Naive thymus-derived CD4-positive, alpha-beta T cell (primary cell): ENCODE measurements at places on chromosomes 6 and 20. TPM values are rescaled to one million over a fixed set of nuclear protein-coding genes. Genes with fewer than 3 reads are reported as not detected.

GRCh38 chr6:160959726-160960435 is 31.7 kb upstream of the MAP3K4 start:
- DNase-seq: no peak

- no peak for DNase-seq
These were observed 280.9 kb downstream of the ZFAND3 start for GRCh38 chr6:38100380-38100779.

DNA sequence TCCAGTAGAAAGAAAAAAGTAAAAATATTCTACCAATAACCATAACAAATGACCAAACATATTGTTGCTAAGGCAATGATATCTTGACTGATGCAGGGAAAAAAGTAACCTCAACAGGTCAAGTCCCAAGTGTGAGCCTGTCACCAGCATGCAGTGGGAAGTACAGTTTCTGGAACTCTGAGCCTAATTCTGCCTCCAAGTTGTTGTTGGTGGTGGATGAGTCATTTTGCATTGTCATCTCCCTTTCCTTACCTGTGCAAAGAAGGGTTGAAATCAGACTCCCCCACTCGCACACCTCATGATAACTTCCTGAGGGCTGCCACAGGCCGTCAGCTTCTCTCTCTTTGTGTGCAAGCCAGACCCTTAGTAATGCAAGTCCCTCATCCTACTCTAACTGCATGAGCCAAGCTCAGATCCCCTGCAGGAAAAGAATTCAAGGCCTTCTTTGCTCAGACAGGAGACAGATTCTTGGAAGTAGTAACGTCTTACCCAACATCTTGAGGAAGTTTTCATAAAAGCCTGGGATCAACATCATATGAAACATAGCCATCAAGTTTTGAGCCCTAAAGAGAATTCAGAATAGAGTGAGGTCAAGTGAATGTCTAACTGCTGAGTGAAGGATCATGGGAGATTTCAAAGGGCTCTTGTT is 207.6 kb upstream of the FOXA2 start:
- no peak for DNase-seq

- no peak for DNase-seq
These were observed 25.3 kb downstream of the MDFI start for GRCh38 chr6:41663568-41663967.

- no peak for DNase-seq
These were observed 26.5 kb upstream of the PPP1R14C start for GRCh38 chr6:150116200-150116800.

- DNase-seq: no peak
These were observed 17.1 kb upstream of the TINAG start for GRCh38 chr6:54291146-54291545.

DNA sequence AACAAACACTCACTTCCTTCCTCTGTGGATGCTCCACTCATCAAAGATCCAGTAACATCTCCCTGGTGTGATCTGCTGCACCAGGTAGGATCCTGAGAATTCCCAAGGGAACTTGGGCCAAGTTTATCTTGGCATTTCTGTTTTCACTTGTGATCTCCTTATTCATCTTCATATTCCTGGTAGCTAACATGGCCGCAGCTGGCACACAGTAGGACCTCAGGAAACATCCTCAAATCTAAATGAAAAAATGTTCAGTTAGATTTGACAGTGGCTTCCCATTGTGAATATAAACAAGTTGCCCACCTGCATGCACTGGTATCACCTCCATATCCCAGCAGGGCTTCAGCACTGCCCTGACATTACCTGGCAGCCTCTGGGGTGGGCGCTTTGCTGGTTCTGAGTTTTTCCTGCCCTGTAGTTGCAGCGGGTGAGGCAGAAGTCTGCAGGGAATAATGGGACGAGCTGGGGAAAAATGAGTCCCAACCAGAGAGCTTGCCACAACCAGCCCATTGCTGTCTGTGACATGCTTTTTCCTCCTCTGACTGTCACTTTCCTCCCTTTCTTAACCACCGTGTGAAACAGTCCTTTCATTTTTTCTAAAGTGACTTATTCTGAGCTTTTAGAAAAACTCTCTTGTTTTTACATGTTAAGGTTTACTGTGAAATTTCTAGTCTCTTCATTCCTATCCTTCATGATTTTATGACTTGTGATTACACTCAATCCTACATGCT is 9.4 kb upstream of the DSTN start:
- DNase-seq: no peak

DNA sequence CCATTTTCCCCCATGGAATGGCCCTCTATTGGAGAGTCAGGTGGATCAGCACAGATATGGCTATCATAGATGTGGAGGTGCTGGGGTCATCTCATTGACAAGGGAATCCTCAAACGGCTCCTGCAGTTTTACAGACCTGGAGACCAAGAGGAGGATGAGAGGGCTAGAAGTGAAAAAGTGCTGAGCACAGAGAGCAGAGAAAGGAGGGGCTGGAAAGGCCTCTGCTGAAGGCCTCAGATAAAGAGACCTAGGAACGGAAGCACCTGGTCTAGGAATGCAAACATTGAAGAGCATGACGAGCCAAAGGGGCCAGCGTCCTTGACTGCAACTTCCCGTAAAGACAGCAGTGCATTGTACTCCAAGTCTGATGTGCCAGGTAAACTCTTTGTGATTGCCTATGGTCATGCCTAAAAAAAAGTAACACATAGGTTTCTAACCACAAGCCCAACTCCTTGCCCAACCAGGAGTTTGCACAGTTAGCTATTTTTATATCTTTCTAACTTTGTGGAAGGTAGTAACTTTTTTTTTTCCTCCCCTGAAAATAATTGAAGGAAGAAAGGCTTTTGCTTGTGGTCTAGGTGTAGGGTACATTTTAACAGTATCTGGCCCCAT is 15.2 kb downstream of the RSPH4A start:
- DNase-seq: no peak

- DNase-seq: no peak
These were observed 32.5 kb upstream of the ADIG start for GRCh38 chr20:38548356-38549083.

- DNase-seq: no peak
These were observed 67.2 kb downstream of the UTRN start for GRCh38 chr6:144352331-144352730.

DNA sequence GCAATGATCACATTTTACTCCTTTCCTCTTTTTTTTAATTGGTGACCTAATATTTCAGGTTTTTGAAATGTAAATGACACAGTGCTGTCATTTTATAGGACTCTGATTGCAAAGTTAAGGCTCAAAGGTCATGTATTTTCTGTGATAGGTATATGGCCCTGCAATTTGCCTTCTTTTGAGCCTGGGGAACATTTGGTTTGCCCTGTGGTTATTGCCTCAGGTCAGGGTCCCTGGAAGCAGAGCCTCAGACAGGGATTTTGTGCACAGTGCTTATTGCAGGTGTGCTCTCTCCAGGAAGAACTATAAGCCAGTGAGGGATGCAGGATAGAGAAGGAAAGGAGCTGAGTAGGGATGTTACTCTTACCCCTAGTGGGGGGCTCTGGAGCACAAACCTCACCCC is 229.3 kb upstream of the ECI2 start:
- no peak for DNase-seq

- no peak for DNase-seq
These were observed 104.4 kb downstream of the MRPL14 start for GRCh38 chr6:44022671-44023352.

- DNase-seq: no peak
These were observed 16.3 kb upstream of the UTRN start for GRCh38 chr6:144268794-144269349.

DNA sequence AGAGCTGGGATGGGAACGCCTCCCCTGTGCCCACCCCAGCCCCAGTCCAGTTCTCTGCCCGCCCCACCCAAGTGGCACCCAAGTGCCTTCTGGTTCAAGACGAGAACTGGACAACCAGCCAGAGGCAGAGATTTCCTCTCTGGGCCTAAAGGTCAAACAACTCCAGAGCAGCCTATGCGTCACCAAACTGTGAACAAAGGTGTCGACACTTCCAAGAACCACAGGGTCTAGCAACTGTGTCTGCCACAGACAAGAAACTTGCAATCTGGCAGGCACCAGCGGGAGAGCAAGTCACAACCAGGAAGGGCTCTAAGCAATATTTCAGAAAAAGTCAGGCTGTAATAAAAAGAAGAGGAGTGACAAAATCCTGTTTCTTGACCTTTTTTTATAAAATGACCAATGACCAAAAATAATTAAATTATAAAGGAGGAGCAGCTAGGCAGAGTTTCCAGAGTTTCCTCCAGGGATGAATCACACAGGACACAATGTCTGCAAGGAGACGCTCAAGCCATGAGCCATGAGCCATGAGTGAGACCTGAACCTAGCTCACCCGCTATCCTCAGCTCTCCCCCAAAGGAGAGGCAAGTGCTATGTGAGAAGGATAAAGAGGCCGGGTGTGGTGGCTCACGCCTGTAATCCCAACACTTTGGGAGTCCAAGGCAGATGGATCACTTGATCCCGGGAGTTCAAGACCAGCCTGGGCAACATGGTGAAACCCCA is 11.1 kb downstream of the EDEM2 start:
- DNase-seq: no peak

DNA sequence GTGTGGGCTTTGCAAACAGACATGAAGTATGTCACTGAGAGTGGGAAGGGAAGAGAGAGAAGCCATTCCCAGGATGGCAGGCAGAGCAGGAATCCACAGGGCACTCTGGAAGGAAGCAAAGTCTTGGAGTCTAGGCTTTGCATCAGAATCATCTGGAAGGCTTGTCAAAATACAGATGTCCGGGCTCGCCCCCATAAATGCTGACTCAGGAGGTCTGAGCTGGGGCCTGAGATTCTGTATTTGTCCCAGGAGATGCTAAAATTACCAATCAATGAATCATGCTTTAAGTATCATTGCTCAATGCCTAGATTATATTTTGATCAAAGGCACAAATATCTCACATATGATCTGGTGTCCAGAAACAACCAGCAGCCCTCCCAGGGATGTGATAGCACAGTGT is 46.3 kb upstream of the PTPRT start:
- no peak for DNase-seq

DNA sequence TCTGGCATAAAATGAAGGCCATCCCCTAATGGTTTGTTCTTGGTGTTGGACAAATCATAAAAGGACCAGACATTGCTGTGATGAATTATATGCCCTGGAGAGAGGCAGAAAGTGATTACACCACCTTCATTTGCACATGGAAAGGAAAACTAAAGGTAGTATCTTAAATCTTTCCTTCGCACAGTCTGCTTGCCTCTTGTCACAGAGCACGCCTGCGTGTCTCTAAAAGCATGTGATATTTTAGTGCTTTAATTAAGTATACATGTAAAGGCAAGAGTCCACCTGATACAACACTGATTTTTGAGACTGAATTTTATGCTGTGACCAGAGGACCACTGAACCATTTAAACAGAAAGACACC is 28.8 kb upstream of the PLAGL1 start:
- no peak for DNase-seq

DNA sequence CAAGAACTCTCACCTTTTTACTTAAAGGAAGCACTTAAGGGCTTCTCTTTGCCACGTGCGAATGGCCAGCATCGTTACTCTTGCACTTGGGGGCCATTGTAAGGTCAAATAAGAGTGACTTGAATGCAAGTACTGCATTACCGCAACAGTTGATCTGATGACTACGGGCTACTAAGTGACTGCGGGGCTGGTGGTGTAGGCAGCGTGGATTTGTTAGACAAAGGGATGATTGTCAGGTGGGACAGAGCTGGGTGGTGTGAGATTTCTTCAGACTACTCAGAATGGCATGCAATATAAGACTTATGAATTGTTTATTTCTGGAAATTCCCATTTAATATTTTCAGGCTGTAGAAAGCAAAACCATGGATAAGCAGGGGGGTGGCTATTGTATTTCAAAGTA is 199.7 kb upstream of the UST start:
- DNase-seq: no peak

Gene MUC22
- not detected for total RNA-seq

Gene CLPSL1
- total RNA-seq: not detected

Gene LZTS3
- total RNA-seq: 34.6 TPM

Gene NKX2-4
- total RNA-seq: not detected

Gene MED20
- total RNA-seq: 21.7 and 21.9 TPM in 2 replicates

Gene SAMD10
- 37.4 and 37.8 TPM in 2 replicates for total RNA-seq

Gene GTPBP2
- total RNA-seq: 72.0 TPM

Gene STMND1
- total RNA-seq: not detected

Gene ZC2HC1B
- total RNA-seq: not detected
